ENCODE measurements at places on chromosomes 3 and 15.

GRCh38 chr3:166462891-166463470 lies 625.8 kb upstream of the BCHE start:
- no peak for DNase-seq

DNA sequence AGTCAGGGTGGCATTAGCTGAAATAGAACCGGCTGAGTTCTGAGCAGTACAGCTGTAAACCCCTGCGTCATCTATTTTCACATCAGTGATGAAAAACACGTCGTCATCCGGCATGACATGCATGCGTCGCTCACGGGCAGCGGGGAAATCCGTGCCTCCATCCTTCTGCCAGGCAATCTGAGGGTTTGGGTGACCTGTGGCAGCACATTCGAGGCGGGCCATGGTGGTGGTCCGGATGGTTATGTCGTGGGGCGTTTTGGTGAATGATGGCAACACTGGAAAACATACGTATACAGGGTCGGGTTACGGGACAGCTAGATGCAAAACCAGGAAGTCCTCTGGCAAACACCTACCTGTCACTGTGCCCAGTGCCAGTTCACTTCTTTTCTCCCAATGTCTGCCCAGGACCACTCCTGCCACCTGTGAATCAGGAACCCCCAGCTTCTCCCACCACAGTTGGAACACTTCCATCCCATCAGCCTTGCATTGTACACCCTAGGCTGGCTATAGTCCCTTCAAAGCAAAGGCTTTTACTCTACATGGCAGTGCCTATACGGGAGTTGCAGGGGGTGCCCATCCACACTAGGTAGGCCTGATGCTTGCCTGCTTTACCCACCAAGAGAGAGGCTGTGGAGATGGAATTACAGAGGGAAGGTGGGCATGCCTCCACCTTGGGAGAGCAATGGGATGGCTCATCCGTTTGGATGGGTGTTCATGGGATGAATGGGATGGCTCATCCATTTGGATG lies 116.7 kb downstream of the LRIG1 start:
- no peak for DNase-seq

GRCh38 chr3:23882487-23882918 lies 34.3 kb downstream of the NKIRAS1 start:
- DNase-seq: no peak

GRCh38 chr15:32698773-32699390 lies 18.9 kb upstream of the GREM1 start:
- no peak for DNase-seq

- DNase-seq: no peak
Observed at GRCh38 chr15:54364961-54365360, 386.7 kb downstream of the UNC13C start.

GRCh38 chr3:50194128-50194902 lies 2.9 kb downstream of the GNAT1 start:
- DNase-seq: peak; percentile 84

GRCh38 chr3:9649791-9650521 lies 651 bp downstream of the MTMR14 start:
- no peak for DNase-seq

GRCh38 chr3:46703013-46703520 lies 1.9 kb downstream of the TMIE start:
- DNase-seq: no peak

DNA sequence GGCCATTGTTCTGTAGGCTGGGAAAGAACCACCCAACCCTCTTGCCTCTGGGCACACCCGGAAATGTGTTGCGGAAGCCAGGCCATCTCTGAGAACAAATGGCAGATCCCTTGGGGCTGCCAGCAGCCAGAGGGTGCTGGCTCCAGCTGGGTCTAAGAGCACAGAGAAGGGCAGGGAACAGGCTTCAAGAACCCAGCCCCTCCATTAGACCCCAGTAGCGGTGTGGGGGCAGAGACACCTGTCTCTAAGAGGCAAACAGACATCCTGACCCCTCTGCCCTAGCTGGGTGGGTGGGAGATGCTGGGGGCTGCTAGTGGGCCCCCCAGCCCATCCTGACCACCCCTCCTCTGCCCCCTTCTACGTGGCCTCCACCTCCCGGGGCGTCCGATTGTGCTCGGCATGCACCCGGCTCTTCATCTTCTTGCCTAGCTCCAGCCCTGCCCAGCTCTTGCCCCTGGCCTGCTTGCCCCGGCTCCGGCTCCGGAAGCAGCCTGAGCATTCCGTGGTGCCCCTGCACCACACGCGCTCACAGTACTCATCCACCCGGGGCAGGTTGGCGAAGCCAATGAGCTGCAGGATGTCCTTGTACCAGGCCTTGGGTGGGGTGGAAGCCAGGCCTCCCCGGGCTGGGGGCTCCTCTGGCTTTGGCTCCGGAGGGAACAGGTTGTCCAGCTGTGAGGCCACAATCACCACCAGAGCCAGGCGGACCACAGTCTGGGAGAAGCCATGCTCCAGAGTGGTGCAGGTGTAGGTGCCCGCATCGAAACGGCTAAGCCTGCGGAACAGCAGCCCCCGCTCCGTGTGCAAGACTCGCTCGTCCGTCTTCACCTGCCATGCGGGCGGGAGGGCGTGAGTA lies 9.4 kb downstream of the SEMA3G start:
- DNase-seq: no peak

DNA sequence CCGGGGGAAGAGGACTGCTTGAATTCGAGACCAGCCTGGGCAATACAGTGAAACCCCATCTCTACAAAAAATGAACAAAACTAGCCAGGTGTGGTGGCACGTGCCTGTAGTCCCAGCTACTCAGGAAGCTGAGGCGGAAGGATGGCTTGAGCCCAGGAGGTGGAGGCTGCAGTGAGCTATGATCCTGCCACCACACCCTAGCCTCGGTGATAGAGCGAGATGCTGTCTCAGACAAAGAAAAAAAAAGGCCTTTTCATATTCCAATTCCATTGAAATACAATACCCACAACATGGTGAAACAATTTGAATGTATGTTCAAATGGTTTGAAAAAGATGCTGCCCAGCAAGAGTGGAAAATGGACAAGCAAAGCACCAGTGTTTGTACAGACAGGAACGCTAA lies 61.8 kb upstream of the ZNF148 start:
- no peak for DNase-seq

GRCh38 chr3:110261141-110261540 lies 810.5 kb upstream of the NECTIN3 start:
- DNase-seq: no peak

DNA sequence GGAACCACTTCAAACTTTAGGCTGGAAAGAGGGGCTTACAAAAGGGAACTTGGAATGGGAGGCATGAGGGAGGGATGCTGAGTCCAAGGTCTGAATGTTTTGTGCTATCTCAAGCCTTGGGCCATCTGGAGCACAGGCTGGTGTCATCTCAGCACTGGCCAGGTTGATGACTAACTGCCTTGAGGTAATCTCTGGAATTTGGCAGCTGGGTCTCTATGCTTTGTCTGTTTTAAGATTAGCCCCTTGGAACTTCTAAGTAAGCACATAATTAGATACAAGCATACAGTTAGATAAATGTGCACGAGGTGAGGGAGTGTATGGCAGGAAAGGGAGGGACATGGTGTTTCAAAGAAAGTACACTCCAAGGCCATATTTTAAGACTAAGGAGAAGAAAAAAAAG lies 252.4 kb upstream of the CCDC54 start:
- no peak for DNase-seq

DNA sequence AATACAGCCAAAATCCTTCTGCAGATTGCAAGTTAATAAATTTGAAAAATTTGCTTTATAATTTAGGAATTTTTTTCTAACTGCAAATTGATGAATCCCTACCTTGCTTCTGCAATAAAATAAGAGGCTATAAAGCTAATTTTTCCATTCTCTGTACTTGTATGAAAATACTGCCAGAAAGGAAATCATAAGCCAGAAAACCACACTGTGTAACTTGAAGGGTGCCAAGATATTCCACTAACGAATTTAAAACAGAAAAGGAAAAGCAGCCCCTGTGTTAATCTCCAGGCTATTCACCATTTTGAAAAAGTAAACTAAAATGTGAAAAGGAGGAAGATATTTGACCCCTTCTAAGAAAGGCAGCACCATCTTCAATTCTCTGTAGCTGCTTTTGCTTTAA lies 557.9 kb upstream of the ZNF385D start:
- no peak for DNase-seq

- DNase-seq: no peak
Observed at GRCh38 chr3:186264608-186265400, 97.2 kb downstream of the DGKG start.

DNA sequence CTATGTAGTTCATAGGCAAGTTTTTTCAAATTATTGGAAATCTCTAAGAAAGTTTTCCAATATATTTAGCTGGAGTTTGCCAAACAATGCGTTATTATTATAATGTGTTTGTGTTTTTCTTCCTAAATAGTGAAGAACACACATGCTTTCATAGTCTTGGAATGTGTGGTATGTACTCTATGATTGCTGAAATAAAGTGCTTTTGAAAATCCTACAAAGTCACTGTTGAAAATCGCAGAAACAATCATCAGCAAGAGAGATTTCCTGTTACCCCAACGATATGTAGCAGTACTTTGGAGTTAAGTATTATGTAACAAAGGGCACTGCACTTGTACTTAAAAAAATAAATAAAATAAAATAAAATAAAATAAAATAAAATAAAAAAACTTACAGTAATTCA lies 796.2 kb downstream of the NAALADL2 start:
- DNase-seq: no peak

GRCh38 chr15:60116456-60117089 lies 112.5 kb downstream of the FOXB1 start:
- DNase-seq: no peak

GRCh38 chr3:126287536-126288241 lies 69.5 kb downstream of the KLF15 start:
- DNase-seq: peak; percentile 78

- no peak for DNase-seq
Observed at GRCh38 chr3:11186771-11187191, 32.5 kb downstream of the HRH1 start.

DNA sequence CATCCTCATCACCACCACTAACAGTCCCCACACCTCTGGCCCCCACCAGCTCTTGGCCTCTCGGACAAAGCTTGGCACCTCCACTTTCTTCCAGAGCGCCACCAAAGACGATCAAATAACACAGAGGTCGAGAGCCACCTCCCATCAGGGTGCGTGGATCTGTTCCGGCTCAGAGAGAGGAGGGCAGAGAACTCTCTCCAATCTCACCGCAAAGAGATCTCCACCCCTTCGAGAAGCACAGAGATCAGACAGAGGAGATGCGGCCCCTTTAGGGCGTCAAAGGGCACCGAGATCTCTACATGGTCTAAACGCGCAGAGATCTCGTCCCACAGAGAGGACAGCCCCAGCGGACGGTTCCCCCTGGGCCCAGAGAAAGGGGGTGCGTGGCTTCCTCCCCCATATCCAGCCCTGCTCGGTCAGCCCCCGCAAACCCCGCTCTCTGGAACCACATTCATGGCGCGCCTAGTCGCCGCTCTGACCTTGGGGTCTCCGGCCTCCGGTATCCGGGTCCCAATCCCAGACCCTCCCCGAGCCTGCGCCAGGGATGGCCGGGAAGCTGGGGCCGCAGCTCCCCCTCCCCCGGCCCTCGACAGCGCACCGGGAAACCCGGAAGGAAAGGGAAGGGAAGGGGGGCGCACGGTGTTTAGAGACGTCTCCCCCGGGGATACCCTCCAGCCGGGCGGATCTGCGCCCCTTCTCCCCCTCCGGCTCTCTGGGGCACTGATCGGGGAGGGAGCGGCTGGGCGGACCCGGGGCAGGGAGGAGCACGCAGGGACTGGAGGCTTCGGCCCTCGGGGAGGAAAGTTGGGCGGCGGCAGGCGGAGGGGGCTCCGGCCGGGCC lies 608 bp downstream of the SCN5A start:
- peak; percentile 57 for DNase-seq

DNA sequence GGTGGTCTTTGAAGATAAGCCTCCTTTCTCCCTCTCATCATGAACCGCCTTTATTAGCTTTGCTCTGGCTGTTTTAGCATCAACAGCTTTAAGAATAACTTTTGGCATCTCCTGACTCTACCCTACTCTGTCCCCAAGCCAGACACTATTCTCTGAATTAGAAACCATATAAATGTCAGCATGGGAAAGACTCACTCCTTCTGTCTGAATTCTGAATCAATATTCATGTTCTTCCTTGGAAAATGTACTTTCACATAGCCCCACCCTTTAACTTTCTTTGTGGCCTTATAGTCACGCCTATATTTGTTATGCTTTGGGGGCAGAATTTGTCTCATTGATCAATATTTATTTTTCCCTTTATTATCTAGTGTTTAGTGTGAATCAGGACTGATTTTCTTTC lies 131.7 kb upstream of the NR2E3 start:
- DNase-seq: no peak

GRCh38 chr15:101035611-101036010 lies 116.5 kb downstream of the LRRK1 start:
- DNase-seq: no peak

DNA sequence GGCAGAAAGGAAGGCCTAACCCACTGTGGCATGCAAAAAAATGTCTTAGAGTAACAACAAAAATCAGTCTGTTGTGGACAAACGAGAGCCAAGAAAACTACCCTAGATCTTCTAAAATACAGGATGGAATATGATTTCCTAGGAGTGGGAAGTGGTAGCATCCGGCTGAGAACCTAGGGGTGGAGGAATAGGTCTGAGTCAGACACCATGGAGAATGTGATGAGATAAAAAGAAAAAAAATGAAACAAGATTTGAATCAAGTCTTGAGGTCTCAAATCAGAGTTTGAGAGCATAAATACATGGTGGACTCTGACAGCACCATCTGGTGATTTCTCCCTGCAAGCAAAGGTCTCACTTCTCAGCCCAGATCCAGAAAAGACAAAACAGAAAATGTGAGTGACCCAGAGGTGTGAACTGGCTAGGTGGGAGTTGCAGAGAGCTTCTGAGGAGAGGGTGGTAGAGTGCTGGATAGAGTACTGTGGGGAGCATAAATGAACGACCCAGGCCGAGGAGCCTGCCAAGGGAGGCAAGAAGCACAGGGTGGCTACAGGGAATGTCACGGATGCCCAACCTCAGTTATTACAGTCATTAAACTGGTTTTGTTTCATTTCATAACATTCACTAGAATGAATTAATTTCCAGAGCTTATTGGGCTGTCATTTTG lies 27.6 kb upstream of the VEPH1 start:
- DNase-seq: no peak

GRCh38 chr15:60835020-60835419 lies 356.1 kb upstream of the ICE2 start:
- DNase-seq: no peak

GRCh38 chr3:122258757-122259371 lies 66.2 kb upstream of the CSTA start:
- DNase-seq: peak; percentile 59

GRCh38 chr3:186220911-186221645 lies 112.2 kb upstream of the ETV5 start:
- DNase-seq: peak; percentile 48

DNA sequence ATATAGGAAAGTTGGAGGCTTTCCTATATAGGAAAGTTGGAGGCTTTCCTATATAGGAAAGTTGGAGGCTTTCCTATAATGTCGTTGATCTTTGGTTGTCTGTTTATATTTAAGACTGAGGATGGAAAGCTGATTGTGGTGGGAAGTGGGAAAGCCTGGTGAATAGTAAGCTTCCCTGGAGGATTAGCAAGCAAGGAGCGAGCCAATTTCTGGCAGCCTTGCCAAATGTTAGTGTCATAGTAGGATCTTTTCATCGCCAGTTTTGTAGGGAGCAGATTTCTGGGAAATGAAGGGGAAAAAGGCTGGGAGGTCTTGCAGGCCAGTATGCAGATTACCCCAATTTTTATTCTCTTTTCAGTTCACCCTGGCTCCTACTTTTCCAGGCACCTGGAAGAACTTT lies 39.9 kb upstream of the CCNL1 start:
- DNase-seq: no peak

- DNase-seq: no peak
Observed at GRCh38 chr3:37493485-37494080, 319.2 kb upstream of the LRRFIP2 start.
